Muscle of leg (tissue), 16 donors: ENCODE measurements at places on chromosomes 2 and 18. TPM values are rescaled to one million over a fixed set of nuclear protein-coding genes. Genes with fewer than 3 reads are reported as not detected.

Gene SKA1
- 4.4 TPM for total RNA-seq

Gene ZNF804A
- 0.09 TPM for total RNA-seq

Gene C2orf78
- not detected for total RNA-seq

Gene C2orf80
- not detected for total RNA-seq

Gene CYTIP
- 0.84 TPM for total RNA-seq

Gene RTP5
- total RNA-seq = not detected

- DNase-seq = no peak
Measured at GRCh38 chr2:65779021-65779420, 346.6 kb upstream of the SPRED2 start.

- no peak for DNase-seq
Measured at GRCh38 chr2:159573846-159574606, 42.3 kb downstream of the BAZ2B start.

GRCh38 chr18:45602926-45603325 lies 12.3 kb upstream of the SLC14A2 start:
- no peak for DNase-seq

- no peak for DNase-seq
Measured at GRCh38 chr2:120105360-120105759, 92.5 kb downstream of the EPB41L5 start.

- no peak for DNase-seq
Measured at GRCh38 chr18:58451972-58452334, 176.9 kb downstream of the ALPK2 start.

DNA sequence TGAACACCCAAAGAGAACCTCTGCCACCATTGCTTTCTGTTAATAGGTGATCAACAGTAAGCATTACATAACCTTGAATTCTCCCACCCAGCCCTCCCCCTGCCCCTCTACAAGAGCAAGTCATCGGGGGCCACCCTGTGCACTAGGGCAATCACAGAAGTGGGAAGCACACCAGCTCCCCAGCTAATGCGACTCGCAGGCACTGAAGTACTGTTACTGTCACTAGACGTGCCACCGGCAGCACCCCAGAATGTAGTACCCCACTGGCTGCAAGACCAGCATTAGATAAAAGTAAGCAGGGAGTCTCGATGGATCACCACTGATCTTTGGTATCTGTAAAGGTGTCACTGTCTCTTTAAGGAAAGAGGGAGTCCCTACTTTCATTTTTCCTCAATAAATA lies 167.6 kb downstream of the FAM210A start:
- no peak for DNase-seq

DNA sequence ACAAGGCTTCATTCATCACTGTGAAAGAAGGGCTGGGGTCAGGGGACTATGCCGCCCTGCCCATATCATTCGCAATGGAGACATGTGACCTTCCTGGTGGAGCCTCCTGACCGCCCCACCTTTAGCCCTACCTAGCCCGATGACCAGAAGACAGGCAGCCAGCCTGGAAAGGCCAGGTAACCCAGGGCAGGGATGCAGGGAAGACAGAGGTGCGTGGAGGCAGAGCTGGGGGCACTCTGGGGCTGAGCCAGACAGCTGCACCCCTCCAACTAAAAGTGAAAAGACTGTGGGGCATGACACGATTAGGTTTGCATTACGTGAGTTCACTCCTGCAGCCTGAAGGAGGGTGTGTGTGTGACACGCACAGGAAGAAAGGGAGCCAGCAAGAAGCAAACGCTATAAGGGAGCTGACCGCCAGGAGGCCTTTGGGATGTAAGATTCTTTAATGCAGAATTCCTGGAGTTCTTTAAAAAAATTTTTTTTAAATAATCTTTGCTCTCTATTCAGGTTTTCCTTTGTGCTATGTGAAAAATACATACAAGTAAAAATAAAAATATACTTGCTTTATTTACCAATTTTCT lies 3.7 kb upstream of the HES6 start:
- DNase-seq = no peak

- DNase-seq = no peak
Measured at GRCh38 chr2:161725297-161725696, 101.1 kb downstream of the SLC4A10 start.

GRCh38 chr2:24009680-24010476 lies at the start of gene MFSD2B:
TSS of gene MFSD2B (plus strand) at chr2:24010085. CDS start at chr2:24010097, 12 bp downstream.
- no peak for DNase-seq

GRCh38 chr18:31877900-31878299 lies 65.0 kb downstream of the TRAPPC8 start:
- no peak for DNase-seq

DNA sequence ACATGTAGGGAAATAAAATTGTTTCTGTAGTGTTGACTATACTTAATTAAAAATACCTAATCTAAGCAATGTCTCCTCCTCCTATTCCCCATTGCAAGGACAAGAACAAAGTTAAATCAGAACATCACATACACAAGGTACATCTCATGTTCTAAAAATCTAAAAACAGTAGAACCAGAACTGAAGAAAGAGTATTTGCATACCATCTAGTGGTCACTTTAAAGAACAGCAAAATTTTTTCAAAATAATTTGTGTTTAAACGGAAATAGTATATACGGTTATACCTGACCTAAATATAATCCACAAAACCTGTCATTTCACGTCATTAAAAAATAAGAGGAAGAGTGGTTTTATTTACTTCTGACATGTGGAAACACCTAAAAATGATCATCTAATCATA lies 294.3 kb upstream of the KCNH7 start:
- DNase-seq = peak; percentile 5

DNA sequence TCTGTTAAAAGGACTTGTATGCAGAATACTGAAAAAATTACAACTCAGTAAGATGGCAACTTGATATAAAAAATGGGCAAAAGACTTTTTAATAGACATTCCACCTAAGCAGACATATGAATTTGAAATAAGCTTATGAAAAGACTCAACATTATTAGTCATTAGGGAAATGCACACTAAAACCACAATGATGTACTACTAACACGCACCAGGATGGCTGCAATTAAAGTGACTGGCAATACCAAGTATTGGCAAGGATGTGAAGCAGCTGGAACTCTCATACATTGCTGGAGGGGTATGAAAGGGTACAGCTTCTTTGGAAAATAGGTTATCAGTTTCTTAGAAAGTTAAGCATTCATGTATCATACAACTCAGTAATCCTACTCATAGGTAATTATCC lies 3.2 kb upstream of the ENOSF1 start:
- no peak for DNase-seq

GRCh38 chr2:126826491-126826890 lies 72.2 kb upstream of the TEX51 start:
- DNase-seq = no peak

GRCh38 chr2:237118025-237118424 lies 32.3 kb downstream of the COPS8 start:
- peak; percentile 34 for DNase-seq

- DNase-seq = no peak
Measured at GRCh38 chr2:27194538-27195354, 17.1 kb upstream of the ATRAID start.

GRCh38 chr2:63374341-63374740 lies 213.9 kb downstream of the WDPCP start:
- DNase-seq = no peak

DNA sequence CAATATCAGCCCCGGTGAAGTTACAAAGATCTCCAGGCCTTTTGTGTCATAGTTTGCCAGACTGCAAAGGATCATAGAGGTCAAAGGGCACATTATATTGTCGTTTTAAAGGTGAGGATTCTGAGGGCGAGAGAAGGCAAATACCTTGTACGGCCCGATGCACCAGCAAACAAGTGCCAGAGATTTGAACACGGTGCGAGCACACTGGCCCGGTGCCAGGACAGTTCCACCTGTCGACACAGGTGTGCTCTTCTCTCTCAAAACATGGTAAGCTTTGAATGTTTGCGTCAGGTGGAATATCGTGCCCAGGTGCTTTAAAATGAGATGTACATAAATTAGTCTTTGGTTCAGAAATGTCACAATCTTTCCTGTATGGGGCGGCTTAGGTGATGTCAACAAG lies 776.1 kb upstream of the ID2 start:
- no peak for DNase-seq

DNA sequence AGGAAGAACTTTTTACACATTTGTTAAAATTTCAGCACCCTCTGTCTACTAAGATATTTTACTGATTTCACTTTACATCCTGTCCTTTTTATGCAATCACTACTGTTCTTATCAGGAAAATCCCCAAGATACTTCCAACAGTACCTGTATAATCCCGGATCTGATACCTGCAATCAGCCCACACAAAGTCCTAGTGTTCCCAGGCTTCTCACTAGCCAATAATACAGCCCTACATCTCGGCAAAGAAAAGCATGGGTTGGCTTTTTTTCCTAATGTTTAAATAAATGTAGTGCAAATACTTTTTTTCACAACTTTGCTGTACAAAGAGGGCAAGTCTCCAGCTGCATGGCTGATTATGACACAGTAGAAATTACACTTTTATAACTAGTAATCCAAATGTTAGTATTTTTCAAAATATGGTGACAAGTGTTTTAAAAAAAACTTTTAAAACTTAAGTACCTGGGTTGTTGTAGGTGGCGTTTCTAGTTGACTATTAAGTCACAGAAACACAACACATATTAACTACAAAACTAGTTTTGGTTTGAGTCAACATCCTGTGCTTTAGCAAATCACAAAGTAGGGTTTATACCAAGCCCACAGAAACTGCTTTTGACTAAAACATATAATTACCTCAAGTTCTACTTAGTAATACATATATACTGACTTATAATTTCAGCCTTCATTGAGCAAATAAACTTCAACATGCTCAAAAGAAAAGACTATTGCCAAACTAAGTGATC lies 19.5 kb downstream of the CNOT11 start:
- DNase-seq = no peak

- DNase-seq = no peak
Measured at GRCh38 chr2:63044362-63045327, 6.0 kb upstream of the OTX1 start.
